MV-4-11 (cell line): ENCODE measurements at places on chromosomes 3 and 15.
A peak's percentile ranks its signal among the peaks of the same experiment; 100 is the strongest.

GRCh38 chr3:142723665-142723967, 218 bp upstream of the TRPC1 start:
- no peak for DNase-seq

DNA sequence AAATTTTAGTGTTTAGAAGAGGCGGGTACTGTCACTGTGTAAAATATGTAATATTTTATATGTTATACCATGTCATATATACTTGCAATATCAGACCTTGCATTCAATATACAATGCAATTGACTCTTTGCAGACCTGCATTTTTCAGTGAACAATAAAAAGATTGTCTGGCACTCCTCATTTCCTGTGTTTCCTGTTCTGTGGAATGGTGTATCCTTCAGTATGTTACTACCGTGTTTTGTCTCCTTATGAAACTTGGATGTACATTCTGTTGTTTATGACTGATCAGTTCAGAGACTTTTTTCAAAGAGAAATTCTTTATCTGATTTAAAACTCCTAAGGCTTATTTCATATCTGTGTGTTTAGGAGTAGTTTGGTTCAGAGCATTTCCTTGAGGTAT, 31.5 kb downstream of the APH1B start:
- no peak for DNase-seq

GRCh38 chr15:73353734-73354133, 15.0 kb downstream of the HCN4 start:
- DNase-seq, result no peak

GRCh38 chr15:80585544-80586018, 109.5 kb upstream of the ABHD17C start:
- no peak for DNase-seq

- DNase-seq, result no peak
These were observed 74.2 kb upstream of the GCNT3 start for GRCh38 chr15:59537403-59537802.

- no peak for DNase-seq
These were observed 5.0 kb upstream of the IL17RE start for GRCh38 chr3:9897408-9898372.

- peak; percentile 16 for DNase-seq
These were observed 238.1 kb downstream of the CPNE4 start for GRCh38 chr3:131796558-131797198.

DNA sequence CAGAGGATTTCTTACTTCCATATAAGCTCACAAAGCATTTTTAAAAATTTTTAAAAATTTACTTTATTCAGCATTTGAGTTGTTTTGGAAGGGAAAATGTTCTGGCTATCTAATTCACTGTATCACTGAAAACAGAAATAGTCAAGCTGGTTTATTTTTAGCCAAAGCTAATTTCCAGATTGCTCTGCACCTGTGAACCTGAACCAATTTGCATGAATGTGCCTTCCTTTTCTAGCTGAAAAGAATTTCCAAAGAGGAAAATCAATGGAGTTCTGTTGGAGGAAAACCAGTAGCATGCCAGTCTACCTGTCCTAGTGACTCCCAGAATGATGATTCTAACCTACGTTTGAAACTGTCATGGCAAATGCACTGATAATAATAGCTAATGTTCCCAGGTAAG, 134.2 kb upstream of the LIPC start:
- DNase-seq, result no peak

GRCh38 chr15:95843241-95843910, 487.1 kb upstream of the NR2F2 start:
- no peak for DNase-seq
